Adrenal gland (tissue), 19 donors: ENCODE measurements at places on chromosomes 1 and 21. TPM values are rescaled to one million over a fixed set of nuclear protein-coding genes. Genes with fewer than 3 reads are reported as not detected.

The TCEA3 gene
- total RNA-seq = 171 TPM

The OXCT2 gene
- total RNA-seq = 1.1 TPM

The MPC2 gene
- 88.0 TPM for total RNA-seq

The BCL2L15 gene
- 0.50 TPM for total RNA-seq

The PLCH2 gene
- total RNA-seq = not detected

The IVL gene
- not detected for total RNA-seq

The HOOK1 gene
- 16.8 TPM for total RNA-seq

The CD53 gene
- 61.0 TPM for total RNA-seq

The KRTAP19-1 gene
- total RNA-seq = not detected

The WDR64 gene
- 0.11 TPM for total RNA-seq

The OR6N1 gene
- total RNA-seq = not detected

The UHMK1 gene
- total RNA-seq = 73.4 TPM

The ADAMTSL4 gene
- 4.5 TPM for total RNA-seq

The KRTAP7-1 gene
- total RNA-seq = not detected

The PPFIA4 gene
- 0.36 TPM for total RNA-seq

The SMCP gene
- not detected for total RNA-seq

The SDC3 gene
- total RNA-seq = 536 TPM

The CD1E gene
- total RNA-seq = not detected

The OR2L13 gene
- total RNA-seq = 0.14 TPM

The JAM2 gene
- total RNA-seq = 2.1 TPM

The OR2T35 gene
- total RNA-seq = not detected

The F5 gene
- 0.06 TPM for total RNA-seq

The ROR1 gene
- total RNA-seq = 3.9 TPM

The KCNJ15 gene
- total RNA-seq = 0.24 TPM
